HTR-8/SVneo (cell line): ENCODE measurements at places on chromosomes 4 and X.

DNA sequence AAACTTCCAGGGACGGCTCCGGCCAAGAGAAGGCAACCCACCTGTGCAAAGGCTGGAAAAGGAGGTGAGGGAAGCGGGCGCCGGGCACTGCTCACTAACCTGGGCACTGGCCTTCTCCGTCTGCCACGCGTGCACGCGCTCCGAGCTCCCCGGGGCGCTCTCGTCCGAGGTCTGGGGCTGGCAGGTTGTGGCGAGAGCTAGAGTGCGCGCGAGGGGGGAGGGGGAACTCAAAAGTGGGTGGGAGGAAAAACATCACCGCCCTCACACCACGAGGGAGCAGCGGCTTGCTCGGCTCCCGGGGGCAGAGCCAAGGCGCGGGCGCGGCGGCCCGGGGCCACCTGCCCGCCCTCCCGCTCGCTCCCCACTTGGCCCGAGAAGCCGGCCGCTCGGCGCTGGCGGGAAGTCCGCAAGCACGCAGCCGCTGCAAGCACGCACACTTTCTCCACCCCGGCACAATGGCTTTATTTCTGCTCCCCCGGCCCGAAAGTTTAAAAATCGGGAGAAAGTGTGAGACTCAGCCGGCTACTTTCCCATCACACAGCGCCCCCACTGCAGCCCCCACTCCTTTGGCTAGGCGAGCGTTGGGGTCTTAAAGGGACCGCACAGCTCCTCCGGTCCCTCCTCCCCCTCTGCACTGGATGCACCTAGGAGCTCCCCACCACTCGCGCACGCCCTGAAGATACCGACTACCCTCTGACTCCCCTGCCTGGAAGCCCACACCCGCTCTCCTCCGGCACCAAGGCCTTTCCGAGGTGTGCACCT lies at the start of gene CHRDL1:
Gene CHRDL1, minus strand, starts transcription at position 173 of the 762 bp plus-strand sequence. CDS start 3,636 bp downstream, outside the sequence.
- DNase-seq: no peak

DNA sequence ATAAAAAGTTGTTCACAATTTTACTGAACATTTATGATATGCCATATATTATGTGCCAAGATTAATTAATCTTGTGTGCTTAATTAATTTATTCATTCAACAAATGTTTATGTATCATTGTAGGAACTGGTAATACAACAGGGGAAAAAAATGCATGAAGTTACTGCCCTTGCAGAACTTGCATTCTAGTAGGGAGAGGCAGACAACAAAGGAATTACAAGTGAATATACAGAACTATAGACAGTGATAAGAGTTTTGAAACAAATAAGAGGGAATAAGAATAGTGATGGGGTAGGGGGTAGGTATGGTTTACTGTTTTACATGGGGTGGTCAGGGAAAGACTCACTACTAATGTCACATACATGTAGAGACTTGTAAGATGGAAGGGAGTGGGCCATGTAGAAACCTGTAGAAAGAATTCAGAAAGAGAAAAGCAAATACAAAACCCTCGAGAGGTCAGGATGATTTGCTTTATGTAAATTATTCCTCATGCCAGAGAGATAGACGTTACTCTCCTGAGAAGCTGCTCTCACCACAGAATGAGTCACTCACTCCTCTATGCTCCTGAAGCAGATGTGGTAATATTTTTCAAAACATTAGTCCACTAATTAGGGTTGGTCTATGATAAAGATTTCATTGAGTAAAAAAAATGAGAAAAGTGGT lies 855.0 kb upstream of the GRID2 start:
- peak; percentile 24 for DNase-seq

- DNase-seq: no peak
Observed at GRCh38 chrX:71070531-71070930, 2.4 kb upstream of the SNX12 start.

DNA sequence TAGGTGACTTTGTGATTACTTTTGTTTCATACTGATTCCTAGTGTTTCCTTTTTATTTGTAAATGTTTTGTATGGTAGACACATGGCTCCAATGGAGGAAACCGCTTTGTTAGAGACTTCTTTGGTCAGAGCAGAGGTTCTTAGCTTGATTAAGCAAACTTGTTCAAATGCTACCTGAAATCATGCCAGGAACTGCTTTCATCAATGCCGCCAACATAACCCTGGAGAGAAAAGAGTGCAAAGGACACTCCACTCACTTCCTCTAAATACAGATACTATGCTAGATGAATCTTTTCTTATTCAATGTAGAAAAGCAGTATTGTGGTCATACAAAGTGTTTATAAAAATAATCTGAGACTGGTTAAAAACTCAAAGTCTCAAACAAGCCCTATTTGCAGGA lies 25.7 kb upstream of the COX7B2 start:
- DNase-seq: no peak

GRCh38 chr4:183635321-183635720 lies 23.7 kb downstream of the RWDD4 start:
- DNase-seq: no peak

GRCh38 chrX:57737881-57738280 lies 57.8 kb upstream of the NLRP2B start:
- DNase-seq: no peak

GRCh38 chrX:107748506-107748905 lies 27.1 kb downstream of the TSC22D3 start:
- no peak for DNase-seq

GRCh38 chr4:180960743-180961401 lies 1282.3 kb upstream of the TENM3 start:
- DNase-seq: no peak

DNA sequence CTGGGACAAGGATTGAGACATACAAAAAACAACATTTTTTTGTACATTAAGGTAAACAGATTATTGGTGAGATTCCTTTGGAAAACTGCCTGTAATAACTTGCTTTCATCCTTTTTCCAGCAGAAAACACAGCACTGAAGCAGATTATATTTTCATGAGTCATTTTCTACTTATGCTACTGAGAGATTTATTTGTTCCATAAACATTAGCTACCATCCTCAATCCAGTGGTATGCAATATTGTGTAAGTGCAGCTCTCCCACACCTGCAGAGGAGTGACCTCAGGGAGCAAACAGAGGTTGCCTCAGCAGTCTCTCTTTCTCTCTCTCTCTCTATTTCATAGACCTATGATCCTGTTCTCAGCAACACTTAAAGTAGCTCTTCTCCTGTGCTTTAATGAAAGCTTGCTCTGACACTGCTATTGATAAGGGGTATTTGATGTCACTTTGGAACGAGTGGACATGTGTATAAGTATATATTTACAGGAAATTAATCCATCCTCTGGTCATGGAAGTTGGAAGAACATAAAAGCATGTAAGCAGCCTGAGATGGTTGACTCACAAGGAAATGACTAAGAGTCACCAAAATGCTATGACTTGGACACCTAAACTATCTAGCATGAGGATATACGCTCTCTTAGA lies 163.7 kb upstream of the SPANXC start:
- DNase-seq: peak; percentile 10

GRCh38 chr4:123215536-123215935 lies 181.1 kb upstream of the SPRY1 start:
- no peak for DNase-seq

DNA sequence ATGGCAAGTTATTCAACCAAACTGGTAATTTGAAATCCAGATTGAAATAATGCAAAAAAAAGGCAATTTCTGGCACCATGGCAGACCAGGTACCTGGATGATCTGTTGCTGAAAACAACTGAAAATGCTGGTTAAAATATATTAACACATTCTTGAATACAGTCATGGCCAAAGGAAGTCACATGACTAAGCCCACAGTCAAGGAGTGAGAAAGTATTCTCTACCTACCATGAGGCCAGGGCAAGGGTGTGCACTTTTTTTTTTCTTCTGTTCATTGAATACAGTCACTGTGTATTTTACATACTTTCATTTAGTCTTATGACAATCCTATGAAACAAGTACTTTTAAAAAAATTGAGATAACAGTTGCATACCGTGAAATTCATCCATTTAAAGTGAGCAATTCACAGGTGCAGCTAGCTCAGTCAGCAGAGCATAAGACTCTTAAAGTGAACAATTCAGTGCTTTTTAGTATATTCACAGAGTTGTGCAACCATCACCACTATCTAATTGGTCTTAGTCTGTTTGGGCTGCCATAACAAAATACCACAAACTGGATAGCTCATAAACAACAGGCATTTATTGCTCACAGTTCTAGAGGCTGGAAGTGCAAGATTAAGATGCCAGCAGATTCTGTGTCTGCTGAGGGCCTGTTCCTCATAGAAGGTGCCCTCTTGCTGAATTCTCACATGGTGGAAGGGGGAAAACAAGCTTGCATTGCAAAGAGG lies 4.8 kb upstream of the MPP1 start:
- DNase-seq: no peak

GRCh38 chr4:124974152-124974551 lies 261.6 kb upstream of the ANKRD50 start:
- no peak for DNase-seq

DNA sequence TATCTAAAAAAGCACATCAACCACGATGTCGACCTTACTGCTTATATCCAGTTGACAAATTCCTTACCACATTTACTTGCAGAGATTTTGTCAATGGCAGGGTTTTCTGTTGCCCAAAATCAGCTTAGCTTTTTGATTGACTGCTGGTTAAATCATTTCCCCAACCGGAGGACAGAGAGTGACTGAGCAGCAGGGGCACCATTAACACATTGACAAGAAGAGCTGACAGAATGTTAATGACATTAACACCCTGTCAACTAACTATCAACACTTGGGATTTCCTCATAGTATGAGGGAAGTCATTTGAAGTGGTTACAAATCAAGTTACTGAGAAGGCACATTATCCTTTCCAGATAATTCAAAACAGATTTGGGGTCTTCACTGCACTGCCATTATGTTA lies 368.4 kb downstream of the RPA4 start:
- no peak for DNase-seq

GRCh38 chr4:82785611-82786400 lies 12.8 kb downstream of the SCD5 start:
- peak; percentile 57 for DNase-seq

- DNase-seq: no peak
Observed at GRCh38 chrX:150146271-150146896, 208.1 kb upstream of the EOLA2 start.

DNA sequence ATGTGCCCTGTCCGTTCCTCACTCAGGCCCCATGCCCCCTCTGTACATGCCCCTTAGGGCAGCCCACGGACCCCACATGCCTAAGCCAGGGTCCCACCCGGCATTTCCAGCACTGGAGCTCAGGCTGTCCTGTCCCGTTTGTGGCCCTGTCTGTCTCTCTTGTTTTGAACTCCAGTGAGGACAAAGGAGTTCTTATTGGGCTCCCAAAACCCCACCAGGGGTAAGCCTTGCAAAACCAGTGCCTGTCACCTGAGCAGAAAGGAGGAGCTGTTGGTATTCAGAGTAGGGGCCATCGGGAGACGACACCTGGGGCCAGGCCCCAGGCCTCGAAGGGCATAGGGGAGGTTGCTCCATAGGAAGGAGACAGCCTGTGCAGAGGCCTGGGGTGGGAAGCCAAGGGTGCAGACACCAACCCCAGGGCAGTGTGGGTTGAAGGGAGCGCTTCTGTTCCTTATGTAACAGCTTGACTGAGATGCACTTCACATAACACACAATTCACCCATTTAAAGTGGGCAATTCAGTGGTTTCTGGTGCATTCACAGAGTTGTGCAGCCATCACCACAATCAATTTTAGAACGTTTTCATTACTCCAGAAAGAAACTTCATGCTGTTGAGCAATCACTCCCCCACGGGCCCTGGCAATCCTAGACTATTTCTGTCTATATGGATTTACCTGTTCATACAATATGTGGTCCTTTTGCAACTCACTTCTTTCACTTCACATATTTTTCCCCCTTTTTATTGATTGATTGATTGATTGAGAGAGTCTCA lies 31.7 kb downstream of the MAN2B2 start:
- no peak for DNase-seq

- DNase-seq: no peak
Observed at GRCh38 chr4:40484346-40485090, 145.1 kb downstream of the RBM47 start.

DNA sequence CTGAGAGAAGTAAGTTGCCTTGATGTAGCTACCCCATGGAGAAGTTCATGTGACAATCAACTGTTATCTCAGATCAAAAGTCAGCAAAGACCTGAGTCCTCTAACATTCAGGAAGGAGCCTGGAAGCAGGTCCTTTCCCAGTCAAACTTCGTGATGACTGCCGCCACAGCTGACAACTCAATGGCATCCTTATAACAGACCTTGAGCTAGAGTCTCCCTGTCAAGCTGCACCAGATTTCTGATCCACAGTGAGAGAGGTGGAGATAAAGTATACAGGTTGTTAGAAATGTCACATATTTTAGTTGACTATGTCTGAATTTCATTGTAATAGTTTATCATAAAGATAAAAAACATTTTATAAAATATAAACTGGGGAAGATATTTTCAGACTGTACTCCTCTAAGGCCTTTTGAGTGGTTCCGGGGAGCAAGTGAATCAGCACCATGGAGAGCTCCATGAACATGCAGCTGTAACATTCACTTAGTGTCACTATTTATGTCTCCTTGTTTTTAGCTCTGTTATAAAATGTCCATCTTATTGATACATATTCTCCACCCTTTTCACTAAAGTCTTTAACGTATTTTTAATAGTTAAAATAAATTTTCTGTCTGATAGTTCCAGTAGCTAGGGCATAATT lies 1653.5 kb upstream of the AGA start:
- no peak for DNase-seq

DNA sequence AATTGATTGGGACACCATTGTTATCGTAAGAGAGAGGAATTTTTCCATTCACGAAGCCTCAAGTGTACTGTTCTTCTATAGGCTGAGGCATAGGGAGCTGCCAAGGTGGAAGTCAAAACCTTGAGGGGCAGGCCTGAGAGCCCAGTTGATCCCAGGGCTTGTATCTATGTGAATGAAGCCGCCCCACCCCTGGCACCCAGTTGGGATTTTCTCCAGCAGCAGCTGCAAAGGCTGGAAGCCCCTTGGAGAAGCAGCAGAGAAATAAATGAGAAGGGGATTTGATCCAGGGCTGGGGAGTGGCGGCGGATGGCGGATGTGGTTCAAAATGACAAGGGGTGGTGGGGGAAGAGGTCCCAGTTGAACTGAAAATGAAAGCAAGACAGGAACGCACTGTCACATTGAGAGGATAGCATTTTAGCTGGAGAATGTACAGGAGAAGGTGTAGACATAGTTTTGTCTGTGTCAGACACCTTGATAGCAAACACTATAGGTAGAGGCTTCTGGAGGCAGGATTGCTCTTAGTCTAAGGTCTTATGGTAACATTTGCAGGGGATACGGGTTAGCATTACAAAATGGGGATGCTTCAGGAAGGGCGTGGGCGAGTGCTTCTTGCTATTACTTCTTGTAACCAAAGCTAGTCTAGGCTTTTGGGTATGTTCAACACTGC lies 32.6 kb downstream of the DOCK11 start:
- no peak for DNase-seq
